LHCN-M2 (cell line): ENCODE measurements at places on chromosomes 13 and 19. TPM values are rescaled to one million over a fixed set of nuclear protein-coding genes. Genes with fewer than 3 reads are reported as not detected.
A peak's percentile ranks its signal among the peaks of the same experiment; 100 is the strongest.

DNA sequence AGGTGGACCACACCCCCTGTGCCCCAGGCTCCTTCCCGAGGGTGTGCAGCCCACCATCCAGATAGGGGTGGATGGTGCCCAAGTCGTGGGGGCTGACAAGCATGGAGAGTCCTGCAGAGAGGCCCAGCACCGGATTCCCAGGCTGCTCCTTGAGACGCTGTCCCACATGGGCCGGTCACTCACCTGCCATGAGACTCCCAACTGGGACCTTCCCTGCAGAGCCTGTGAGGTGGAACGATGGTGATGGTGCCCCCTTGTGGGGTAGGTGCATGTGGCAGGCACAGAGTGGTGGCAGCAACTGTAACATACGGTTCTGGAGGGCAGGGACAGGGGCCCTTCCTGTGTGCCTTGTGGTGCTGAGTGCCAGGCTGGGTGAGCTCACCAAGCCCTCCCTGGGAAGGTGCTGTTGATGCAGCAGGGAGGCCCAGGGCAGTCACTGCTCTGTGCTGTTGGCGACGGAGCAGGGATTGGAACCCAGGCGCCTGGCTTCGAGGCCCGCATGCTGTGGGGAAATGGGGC, 33.1 kb downstream of the PPP1R37 start:
- DNase-seq, result peak; percentile 52

- DNase-seq, result peak; percentile 100
Observed at GRCh38 chr13:98890186-98890585, 87.7 kb downstream of the DOCK9 start.

- peak; percentile 87 for DNase-seq
Observed at GRCh38 chr19:49442771-49443365, 1.5 kb upstream of the SLC17A7 start.

GRCh38 chr19:10962863-10963262, 2.0 kb downstream of the SMARCA4 start:
- DNase-seq, result no peak

- no peak for DNase-seq
Observed at GRCh38 chr19:46574533-46574932, 26.6 kb upstream of the CALM3 start.

DNA sequence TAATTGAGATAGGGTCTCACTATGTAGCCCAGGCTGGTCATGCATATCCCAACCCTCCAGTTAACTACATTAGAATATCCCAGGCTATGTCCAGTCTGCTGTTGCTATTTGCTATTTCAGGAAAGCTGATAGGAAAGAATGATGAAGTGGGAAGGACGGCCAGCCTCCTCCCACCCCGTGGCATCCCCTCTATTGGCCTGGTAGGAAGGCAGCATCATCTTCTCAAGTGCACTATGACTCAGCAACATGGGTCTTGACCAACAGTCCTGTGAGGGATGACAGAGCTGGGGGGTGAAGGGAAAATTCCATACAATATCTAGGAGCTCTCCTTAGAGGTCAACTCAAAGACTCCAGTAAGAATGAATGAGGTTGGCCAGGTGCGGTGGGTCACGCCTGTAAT, 48.0 kb upstream of the ABCC4 start:
- peak; percentile 12 for DNase-seq

- DNase-seq, result no peak
Observed at GRCh38 chr13:92259046-92259445, 860.6 kb downstream of the GPC5 start.

GRCh38 chr13:68888832-68889231, 1218.8 kb upstream of the ATXN8OS start:
- no peak for DNase-seq

GRCh38 chr13:106919638-106920037, 351.7 kb upstream of the ARGLU1 start:
- DNase-seq, result no peak

- no peak for DNase-seq
Observed at GRCh38 chr13:83508771-83509301, 373.4 kb downstream of the SLITRK1 start.

Gene ONECUT3
- 0.06 TPM in 1 of 2 replicates, not detected in the other for total RNA-seq

Gene PEG3
- not detected in 2 replicates for total RNA-seq

Gene PBX4
- 0.69 and 1.1 TPM in 2 replicates for total RNA-seq

Gene CYP2F1
- total RNA-seq, result not detected in 2 replicates

Gene ZNF581
- 11.4 and 15.4 TPM in 2 replicates for total RNA-seq

Gene SLITRK6
- total RNA-seq, result not detected in 2 replicates

Gene KLC3
- not detected in 2 replicates for total RNA-seq
